Stimulated activated CD4-positive, alpha-beta T cell treated with anti-CD3 and anti-CD28 coated beads, TNF-alpha, amount 100 ng/mL, for 4 hours (primary cell): ENCODE measurements at places on chromosomes 1 and 21.

DNA sequence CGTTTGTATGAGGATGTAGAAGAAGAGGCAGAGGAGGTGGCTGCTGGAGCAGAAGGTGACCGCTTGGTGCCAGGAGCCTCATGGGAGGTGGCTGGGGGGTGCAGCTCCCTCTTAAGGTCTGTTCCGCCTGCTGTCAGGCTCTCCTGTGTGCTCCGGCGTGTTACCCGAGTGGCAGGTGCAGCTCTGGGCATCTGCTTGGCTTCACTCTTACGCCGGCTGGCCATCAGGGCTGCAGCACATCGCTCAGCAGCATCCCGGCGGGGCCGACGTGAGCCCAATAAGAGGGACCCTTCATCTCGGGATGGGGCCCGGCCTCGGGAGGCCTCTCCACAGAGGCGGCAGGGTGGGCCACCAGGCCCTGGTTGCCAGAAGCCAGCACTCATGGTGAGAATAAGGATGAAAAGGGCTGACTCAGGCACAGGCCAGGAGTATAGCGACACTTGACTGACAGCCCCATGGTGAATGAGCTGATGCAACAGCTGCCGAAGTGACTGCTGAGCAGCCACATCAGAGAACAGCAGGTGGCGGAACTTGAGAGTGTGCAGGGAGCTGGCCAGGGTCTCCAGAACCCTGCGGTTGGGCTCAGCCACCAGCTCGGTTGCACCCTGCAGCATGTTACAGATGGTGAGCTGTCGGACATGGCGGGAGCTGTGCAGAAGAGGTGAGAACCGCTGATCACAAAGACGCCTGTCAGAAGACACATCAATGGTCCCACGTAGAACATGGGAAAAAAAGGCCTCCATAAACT, 17.5 kb downstream of the LRRC41 start:
- DNase-seq: no peak

DNA sequence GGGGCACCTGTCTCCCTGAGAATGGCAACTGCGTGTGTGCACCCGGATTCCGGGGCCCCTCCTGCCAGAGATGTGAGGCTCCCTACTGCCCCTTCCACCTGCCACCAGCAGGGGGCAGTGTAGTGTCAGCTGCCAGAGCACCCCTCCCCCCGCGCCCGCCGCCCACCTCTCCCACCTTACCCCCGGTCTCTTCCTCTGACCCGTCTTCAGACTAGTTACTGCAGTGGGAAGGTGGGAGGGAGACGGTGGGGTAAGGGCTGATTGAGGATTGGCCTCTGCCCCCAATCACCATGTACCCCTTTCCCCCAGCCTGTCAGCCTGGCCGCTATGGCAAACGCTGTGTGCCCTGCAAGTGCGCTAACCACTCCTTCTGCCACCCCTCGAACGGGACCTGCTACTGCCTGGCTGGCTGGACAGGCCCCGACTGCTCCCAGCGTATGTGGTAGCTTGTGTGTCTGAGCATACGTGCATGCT, 10.1 kb upstream of the LRRC71 start:
- peak; percentile 22 for DNase-seq

DNA sequence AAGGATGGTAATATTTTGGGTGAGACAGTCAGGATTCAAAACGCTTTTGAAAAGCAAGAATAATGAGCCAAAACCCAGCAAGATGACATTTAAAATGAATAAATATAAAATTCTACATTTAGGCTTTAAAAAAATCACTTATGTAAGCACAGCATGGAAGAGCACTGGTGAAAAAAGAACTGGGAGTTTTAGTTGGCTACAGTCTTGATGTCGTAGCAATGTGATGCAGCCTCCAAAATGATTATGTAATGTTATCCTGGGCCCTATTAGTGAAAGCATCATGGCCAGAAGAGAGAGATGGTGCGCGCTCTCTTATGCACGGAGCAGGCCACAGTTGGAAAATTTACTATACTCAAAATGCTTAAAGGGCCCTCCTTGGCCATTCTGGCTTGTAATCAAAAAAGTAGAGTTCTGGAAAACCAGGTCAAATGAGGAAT, 5.1 kb downstream of the KCNJ9 start:
- DNase-seq: no peak

DNA sequence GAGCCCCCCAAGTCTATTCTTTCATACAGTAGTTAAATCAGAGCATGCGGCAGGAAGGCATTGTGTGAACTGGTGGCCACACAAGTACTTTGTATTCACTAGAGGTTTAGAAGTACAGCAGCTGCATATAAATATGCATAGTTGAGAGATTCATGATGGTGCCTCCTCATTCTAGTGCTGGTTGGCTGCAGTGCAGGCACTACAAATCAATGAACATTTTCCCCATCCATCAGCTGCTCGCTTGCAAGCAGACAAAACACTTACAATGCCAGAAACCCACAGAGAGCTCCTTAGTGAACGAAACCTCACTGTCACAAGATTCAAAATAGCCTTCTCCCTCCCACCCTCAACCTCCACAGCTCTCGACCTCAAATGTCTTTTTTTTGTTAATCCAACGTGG, 726.2 kb downstream of the USP25 start:
- DNase-seq: no peak

DNA sequence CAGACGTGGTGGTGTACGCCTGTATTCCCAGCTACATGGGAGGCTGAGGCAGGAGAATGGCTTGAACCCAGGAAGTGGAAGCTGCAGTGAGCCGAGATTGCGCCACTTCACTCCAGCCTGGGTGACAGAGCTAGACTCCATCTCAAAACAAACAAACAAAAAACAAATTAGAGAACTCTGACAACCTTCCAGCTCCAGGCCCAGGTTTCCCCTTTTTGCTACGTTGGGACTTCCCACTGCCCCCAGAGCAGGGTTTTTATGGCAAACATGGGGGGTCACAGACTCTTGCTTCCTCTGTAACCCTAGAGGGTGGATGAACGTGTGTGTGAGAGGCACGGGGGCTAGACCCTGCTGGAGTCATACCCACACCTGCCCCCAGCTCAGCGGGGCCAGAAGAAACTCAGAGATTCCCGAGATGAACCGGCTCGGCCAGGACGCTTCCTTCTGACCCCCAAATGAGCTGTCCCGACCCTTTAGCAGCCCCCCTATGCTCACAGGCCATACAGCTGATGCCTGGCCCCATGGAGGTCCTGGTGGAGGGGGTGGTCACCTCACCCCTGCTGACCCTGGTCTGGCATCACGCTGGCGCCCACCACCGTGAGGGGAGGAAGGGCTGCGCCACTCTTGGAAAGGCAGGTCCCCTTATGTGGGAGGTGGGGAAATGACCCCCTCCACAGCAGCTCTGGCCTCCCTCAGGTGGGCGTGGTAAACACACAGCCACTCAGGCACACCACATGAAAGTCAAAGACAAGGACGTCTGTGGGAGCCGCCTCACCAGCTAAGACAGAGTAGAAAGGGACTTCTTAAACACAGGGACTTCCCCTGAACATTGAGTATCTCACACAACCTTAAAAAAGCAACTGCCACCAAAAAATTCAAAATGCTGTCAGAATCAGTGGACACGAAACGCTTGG, 7.1 kb downstream of the GPR157 start:
- DNase-seq: peak; percentile 13

DNA sequence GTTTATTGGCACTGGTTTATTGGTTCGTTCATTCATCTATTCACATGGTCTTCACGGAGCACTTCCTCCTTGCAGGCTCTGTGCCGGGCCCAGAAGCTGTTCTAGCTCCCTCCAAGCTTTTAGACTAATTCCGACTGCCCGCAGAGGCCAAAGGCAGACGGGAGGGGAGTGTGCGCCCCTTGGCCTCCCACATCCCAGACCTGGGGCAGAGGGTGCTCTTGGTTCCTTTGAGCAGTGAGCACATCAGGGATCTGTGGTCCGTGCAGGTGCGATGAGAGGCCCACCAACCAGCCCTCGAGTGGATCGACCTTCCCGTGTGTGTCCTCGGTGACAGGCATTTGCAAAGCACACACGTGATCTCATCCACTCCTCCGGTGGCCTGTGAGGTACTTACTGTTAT, 38.7 kb upstream of the TNFRSF1B start:
- DNase-seq: no peak

DNA sequence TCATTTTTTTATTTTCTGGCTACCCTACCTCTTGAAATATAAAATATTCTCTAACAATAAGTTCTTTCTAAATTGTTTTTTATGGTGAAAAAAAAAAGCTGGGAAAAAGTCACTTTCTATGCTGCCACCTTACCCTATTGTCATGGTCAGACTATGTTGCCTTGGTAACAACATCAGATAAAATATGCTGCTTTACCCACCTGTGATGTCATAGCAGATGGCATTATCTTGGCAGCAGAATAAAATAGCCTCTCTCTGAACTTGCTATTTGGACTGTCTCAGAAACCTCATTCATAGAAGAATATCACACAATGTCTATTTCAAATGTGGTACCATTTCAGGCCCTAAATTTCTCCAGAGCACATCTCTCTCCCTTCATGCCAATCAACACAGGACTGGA, 69.6 kb upstream of the SGIP1 start:
- DNase-seq: no peak

DNA sequence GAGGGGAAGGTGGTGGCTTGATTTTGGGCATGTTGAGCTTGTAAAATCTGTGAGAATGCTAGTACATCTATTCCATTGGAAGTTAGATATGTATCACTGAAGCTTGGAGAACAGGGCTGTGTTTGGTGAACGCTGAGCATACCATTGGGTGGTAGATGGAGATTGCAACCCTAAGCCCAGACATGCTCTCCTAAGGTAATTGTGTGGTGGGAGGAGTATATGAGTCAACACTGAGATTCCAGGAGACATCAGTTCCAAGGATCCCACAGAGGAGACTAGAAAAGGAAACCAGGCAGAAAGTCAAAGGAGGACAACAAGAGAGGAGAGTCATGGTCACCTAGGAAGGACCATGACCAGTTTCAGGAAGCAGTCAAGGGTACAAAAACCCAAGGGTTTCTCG, 60.4 kb downstream of the KIF21B start:
- DNase-seq: no peak

DNA sequence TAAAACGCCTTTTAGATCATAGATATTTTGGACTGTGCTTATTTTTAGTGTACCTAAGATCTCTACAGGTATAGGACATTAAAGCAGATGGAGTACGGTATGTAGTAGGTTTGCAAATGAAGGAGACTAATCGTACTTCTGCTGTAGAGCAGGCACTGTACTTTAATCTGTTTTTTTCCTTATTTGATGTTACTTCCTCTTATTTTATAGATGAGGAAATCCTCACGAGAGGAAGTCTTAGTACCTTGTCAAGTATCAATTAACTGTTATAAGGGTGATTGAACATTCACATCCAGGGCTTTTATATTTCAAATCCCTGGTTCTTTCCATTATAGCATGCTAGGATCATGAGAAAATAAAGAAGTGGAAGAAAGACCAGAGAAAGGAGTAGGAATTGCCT, 41.1 kb downstream of the CACHD1 start:
- DNase-seq: no peak

DNA sequence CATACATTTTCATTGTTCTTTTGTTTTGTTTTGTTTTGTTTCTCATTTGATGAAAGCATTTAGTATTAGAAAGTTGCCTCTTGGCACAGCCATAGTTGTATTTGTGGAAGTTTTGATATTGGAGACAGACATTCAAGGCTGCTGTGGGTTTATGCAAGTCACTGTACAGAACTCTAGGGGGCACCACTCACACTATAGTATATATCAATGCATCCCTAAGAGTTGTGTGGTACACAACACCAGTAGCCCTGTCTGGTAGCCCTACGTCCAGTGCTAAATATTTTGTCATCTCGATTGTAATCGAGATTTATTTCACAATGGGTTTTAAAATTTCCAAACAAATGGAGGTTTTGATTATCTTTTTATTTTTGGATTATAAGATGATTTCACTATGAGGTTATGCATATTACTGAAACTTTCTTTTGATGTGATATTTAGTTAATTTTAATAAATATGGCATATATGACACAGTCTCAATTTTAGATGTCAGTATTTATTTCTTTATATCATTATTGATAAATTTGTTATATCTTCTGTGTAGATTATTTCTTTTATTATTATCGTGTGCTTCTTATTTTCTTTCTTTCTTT, 112.2 kb downstream of the NR5A2 start:
- DNase-seq: no peak

- DNase-seq: no peak
These were observed 88.5 kb upstream of the NFASC start for GRCh38 chr1:204782118-204782700.

- DNase-seq: no peak
These were observed 52.5 kb downstream of the SELENOF start for GRCh38 chr1:86861424-86861823.

DNA sequence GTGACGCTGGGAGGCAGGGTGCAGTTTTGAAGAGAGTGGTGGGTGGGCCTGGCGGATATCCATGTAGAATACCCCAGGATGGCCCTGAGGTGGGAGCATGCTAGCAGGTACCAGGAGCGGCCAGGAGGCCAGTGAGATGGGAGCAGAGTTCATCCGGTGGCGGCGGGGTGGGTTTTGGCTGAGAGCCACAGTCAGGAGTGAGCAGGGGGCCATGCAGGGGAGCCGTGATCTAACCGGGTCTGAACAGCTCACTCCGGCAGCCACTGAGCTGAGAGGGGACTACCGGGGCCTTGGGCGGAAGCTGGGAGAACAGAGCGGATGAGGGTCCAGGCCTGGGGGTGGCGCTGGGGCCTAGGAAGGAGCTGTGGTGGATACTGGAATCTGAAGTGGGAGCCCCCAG, 47.6 kb upstream of the LRP8 start:
- DNase-seq: no peak

- DNase-seq: no peak
These were observed 3.9 kb downstream of the KRTAP19-8 start for GRCh38 chr21:31034378-31034777.

- DNase-seq: no peak
These were observed 33.8 kb downstream of the HS2ST1 start for GRCh38 chr1:86948212-86948611.

- DNase-seq: no peak
These were observed 24.4 kb upstream of the TMEM54 start for GRCh38 chr1:32925403-32926162.

GRCh38 chr1:203299169-203299568, 6.2 kb upstream of the BTG2 start:
- DNase-seq: no peak

DNA sequence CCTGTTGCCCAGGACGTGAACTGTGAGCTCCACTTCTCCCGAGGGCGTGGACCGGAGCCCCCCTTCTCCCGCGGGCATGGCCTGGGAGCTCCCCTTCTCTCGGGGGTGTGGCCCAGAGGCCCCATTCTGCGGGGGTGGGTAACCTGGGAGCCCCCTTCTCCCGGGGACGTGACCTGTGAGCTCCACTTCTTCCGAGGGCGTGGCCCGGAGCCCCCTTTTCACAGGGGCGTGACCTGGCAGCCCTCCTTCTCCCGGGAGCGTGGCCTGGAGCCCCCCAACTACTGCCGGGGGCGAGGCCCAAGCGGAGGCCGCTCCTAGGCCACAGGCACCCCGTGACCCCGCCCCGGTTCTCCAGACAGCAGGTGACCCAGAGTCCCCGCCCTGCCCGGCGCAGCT, 320 bp downstream of the C1orf174 start:
- no peak for DNase-seq
